ENCODE measurements at places on chromosomes 16 and 17. TPM values are rescaled to one million over a fixed set of nuclear protein-coding genes. Genes with fewer than 3 reads are reported as not detected.

DNA sequence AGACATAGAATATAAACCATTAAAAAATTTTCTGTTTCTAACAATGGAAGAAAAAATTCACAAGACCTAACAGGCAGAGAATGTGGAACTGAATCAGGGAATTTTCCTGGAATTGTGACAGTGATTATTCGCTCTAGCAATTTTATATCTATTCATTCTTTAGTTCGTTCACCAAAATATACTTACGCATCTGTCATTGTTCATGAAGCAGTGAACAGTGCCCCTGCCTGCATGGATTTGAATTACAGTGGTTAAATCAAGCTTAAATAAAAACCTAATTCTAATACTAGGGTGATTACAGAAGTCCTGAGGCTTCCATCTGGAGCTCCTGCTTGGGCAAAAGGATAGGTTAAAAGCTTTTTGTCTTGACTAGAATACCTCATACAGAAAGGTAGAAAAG, 48.6 kb downstream of the ABCA8 start:
- peaks cover 10% of the 10 kb centered on the region for H3K4me1 ChIP-seq
- H3K36me3 ChIP-seq, result peaks cover 2% of the 10 kb centered on the region
- H3K27ac ChIP-seq, result no peak overlapping the region
- DNase-seq, result no peak
- no peak overlapping the region for H3K4me3 ChIP-seq

GRAPL gene
- polyA plus RNA-seq, result not detected

- H3K4me3 ChIP-seq, result no peak overlapping the region
- DNase-seq, result no peak
- H3K27ac ChIP-seq, result no peak overlapping the region
- no peaks in the 10 kb centered on the region for H3K27me3 ChIP-seq
Observed at GRCh38 chr16:29959293-29959692, 2.6 kb upstream of the TMEM219 start.

DNA sequence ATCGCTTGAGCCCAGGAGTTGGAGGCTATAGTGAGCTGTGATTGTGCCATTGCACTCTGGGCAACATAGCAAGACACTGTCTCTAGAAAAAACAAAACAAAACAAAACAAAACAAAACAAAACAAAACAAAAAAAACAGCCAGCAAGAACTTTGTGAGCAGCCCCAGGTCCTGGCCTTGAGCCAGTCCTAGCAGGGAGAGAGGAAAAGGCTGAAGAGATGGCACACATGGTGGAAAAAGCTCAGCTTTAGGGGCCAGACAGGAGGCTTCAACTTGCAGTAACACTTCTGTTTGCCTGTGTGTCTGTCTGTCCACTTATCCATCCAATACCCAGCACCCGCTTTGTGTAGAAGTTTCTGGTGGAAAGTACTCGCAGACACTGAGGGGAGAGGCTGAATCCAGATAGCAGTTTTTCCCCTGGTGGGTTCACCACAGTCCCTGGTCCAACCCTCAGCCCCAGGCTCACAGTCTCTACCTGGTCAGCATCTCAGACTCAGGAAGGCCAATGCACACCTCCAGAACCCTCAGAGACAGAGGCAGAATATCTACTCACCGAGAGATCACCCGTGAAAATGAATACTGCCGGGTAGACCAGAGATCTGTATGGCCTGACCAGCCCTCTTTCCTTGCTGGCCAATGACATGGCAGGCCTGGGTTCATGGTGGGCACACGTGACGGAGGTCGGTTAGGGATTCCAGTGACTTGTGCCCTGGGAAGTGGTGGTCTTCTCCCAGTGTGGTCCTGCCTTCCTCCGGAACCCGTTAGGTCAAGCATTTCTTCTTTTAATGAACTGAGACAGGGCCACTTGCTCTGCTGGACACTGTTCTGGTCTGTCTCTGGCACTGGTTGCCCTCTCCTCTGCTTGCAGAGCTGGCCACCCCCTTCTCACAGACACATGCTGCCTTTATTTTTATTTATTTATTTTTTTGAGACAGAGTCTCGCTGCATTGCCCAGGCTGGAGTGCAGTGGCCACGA, 79.5 kb upstream of the DNAJA2 start:
- peaks cover 41% of the 10 kb centered on the region for H3K27me3 ChIP-seq
- H3K36me3 ChIP-seq, result no peaks in the 10 kb centered on the region
- no peak overlapping the region for H3K27ac ChIP-seq
- H3K4me3 ChIP-seq, result no peak overlapping the region
- no peaks in the 10 kb centered on the region for H3K4me1 ChIP-seq
- DNase-seq, result no peak

- peaks cover 86% of the 10 kb centered on the region for H3K4me1 ChIP-seq
- no peak overlapping the region for H3K27ac ChIP-seq
- no peaks in the 10 kb centered on the region for H3K36me3 ChIP-seq
- H3K27me3 ChIP-seq, result no peaks in the 10 kb centered on the region
Observed at GRCh38 chr16:804193-805048, 3.9 kb upstream of the GNG13 start.

CALB2 gene
- not detected for polyA plus RNA-seq

DNA sequence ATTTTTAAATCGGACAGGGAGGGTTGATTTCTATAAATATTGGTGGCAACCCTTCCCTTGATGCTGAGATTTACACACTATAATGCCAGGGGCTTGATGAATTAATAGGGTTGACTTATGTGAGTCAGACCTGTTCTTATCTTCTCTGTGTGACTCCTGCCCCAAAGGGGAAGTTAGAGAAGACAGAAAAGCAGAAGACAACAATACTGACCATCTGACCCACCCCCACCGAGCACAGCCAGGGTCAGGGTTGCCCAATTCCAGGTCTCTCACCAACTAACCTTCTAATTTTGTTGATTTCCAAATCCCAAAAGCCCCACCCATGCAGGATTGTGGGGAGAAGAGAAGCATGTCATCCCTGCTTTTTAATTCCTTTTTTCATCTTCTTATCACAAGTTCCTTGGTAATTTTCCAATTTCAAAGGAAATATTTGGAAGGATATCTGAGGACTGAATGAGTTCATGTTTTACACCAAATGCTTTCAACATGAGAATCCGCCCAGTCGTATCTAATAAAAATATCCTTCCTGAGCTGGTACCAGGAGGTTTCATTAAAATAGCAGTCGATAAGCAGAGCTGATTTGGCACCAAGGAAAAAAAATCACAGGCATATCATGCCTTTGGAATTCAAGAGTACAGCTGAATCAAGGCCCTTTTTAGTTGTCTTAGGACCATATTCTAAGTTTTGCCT, 603.4 kb upstream of the CDH11 start:
- H3K4me1 ChIP-seq, result no peaks in the 10 kb centered on the region
- H3K4me3 ChIP-seq, result no peak overlapping the region
- H3K36me3 ChIP-seq, result no peaks in the 10 kb centered on the region

DNA sequence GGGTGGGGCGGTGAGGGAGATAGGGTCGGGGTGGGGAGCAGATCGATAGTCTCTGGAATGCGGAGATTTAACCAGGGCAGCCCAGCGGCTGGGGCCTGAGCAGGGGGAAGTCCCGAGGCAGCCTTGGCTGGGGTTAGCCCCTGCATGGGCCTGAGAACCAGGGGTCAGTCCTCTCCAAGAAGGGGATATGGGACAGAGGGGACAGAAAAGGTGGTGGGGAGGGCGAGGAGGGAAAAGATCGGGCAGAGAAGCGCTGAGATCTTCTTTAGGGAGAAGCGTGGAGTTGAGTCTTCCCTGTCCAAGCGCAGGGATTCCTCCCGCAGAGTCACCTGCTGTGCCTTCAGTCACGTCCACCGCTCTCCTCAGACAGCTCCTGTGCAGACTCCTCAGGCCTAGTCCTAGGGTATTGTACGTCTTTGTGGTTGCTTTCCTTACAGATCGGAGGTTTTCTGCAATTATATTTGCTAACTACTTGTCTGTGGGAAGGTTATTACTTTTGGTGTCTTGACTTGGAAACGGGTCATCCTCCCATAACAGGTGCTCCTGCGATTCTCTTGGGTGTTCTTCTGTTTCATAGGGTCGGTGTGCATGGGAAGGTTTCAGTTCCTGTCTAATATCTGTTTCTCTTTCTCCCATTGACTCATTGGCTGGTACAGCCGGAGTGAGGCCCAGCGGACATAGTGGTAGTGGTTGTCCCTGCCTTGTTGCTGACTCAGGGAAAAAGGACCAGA, 952 bp downstream of the CD300A start:
- H3K27ac ChIP-seq, result no peak overlapping the region
- H3K4me1 ChIP-seq, result peaks cover 26% of the 10 kb centered on the region
- H3K36me3 ChIP-seq, result no peaks in the 10 kb centered on the region
- DNase-seq, result no peak
- H3K4me3 ChIP-seq, result no peak overlapping the region

DNA sequence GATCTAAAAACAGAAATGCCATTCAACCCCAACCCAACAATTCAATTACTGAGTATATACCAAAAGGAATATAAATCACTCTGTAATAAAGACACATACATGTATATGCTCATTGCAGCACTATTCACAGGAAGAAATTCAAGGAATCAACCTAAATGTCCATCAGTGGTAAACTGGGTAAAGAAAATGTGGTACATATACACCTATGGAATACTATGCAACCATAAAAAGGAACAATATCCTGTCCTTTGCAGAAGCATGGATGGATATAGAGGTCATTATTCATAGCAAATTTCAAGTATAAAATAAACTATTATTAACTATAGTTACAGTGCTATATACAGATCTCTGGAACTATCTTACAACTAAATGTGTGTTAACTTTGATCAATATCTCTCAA, 599.3 kb downstream of the CDH11 start:
- H3K27me3 ChIP-seq, result no peaks in the 10 kb centered on the region
- no peak overlapping the region for H3K27ac ChIP-seq
- no peak for DNase-seq
- H3K36me3 ChIP-seq, result no peaks in the 10 kb centered on the region
- no peak overlapping the region for H3K4me3 ChIP-seq

DNA sequence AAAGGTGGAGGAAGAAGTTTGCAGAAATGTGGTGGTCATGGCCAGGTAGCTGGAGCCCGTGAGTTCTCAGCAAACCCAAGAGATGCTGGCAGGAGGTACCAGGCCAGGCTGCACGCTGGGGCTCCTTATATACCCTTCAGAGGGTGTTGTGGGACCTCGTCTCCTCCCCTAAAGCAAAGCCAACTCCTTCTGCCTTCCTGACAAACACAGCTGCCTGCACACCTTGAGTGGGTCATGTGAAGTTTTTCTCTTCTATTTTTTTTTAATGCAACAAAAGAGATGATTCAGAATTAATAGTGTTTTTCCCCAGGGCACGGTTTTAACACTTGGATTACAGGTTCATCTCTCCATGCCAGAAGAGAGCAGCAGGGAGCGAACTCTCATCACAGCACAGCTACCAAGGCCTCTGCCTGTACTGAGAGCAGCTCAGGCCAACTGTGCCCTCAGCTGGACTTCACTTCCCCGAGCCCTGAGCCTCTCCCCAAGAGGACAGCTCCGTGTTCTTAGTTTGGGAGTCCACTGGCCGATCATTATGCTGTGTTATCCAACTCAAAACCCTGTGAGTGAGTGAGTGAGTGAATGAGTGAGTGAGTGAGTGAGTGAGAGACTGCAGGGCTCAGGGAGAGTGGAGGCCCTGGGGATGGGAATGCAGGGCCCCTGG, at the start of gene KRT15:
Gene KRT15, minus strand, starts transcription at position 102 of the 661 bp plus-strand sequence. Its CDS starts 63 bp downstream, at position 39.
- no peak within 1 kb of the TSS for H3K27ac ChIP-seq
- no peak for DNase-seq
- H3K27me3 ChIP-seq, result no peaks in the 10 kb centered on the region
- H3K4me3 ChIP-seq, result no peak within 1 kb of the TSS
- peaks cover 39% of the 10 kb centered on the region for H3K4me1 ChIP-seq
- peaks cover 12% of the 10 kb centered on the region for H3K36me3 ChIP-seq

GRCh38 chr16:1712791-1713261, 6.8 kb downstream of the MAPK8IP3 start:
- H3K27ac ChIP-seq, result no peak overlapping the region
- H3K27me3 ChIP-seq, result no peaks in the 10 kb centered on the region
- DNase-seq, result no peak
- no peak overlapping the region for H3K4me3 ChIP-seq

All from K562 (cell line).